ENCODE measurements at places on chromosomes 11 and 22.

GRCh38 chr22:36147196-36147791 is 13.3 kb downstream of the APOL3 start:
- no peak for DNase-seq

GRCh38 chr11:128859563-128860441 is 7.3 kb downstream of the KCNJ1 start:
- DNase-seq, result peak; percentile 12

- DNase-seq, result no peak
These were observed 52.8 kb downstream of the AHNAK start for GRCh38 chr11:62493801-62494200.

DNA sequence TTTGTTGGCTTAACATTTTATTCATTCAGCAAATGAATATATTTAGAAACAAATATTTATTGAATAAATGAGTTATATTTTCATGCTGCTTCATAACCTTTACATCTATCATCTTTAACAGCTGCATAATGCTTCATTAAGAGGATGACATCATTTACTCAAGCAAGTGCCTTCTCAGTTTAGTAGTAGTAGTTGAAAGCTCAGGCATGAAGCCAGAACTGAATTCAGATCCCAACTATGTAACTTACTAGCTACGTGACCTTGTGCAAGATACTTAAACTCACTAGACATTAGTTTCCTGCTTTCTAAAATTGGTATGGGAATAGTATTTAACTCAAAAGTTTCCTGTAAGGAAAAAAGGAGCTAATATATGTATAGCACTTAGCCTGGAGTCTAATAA is 90.3 kb downstream of the TMPRSS5 start:
- no peak for DNase-seq

GRCh38 chr11:10770626-10771254 is 19.7 kb downstream of the CTR9 start:
- no peak for DNase-seq

DNA sequence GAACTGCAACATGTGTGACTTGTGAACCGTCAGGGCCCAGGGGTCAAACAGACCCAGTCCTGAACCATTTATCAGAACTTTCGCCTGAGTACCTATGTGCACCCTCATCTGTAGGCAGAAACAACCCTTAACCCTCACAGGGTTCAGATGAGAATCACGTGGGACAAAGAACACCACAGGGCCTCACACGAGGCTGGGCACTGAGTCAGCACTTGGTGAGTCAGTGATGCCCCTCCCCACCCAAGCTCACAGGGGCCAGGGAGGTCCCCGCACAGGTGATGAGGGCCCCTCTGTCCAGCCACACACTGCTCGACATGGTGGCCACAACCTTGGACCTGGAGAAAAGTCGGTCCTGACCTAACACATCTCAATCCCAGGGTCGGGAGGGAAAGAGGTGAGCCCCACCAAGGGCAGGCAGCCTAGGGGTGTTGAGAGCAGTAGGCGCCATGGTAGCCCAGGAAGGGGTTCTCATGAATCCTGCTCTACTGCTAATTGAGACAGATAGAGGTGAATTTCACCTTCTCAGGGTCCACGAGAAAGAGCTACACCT is 176.4 kb downstream of the SHANK2 start:
- DNase-seq, result no peak

DNA sequence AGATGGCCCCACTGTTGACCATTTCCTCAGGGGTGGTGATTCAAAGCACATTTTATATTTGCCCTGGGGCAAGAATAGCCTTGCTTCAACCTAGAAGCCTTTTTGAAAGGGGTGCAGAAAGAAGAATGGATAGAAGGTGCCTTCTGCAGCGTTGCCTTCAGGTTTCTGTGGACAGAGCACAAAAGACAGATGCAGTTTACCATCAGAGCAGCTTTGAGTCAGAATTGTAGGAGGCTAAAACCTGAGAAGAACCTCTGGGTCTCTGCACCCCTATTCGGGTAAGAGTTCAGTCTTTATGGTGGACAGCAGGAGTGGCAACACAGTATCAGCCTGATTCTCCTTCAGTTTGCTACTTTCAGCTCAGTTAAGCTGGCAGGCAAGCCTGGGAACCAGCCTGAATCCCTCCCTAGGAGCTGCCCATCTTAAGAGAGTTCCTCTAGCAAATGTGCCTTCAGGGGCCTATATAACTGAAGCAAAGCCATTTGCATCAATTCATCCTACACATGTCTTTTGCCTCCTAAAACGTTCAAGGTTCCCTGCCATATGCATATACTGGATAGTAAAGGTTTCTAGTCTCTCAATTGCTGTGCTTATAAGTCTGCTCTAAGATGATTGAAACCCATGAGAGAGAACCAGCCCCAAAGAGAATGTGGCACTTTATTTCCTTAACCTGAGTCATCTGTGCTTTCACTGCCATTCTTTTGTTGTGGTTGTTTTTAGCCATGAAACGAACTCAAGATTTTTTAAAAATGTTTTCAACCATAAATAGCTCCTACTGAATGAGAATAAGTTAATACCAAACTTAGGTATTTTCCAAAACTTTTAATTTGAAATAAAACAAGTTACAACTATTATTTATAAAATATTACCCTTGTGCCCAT is 123.0 kb downstream of the TRIM44 start:
- no peak for DNase-seq

GRCh38 chr11:69894181-69894611 is 75.0 kb upstream of the FGF3 start:
- DNase-seq, result no peak

- DNase-seq, result peak; percentile 60
These were observed at the start of gene ADSL for GRCh38 chr22:40346185-40347118. TSS of gene ADSL (plus strand) at chr22:40346500. CDS start at chr22:40346559, 59 bp downstream.

GRCh38 chr11:33444835-33445594 is 187.8 kb downstream of the HIPK3 start:
- DNase-seq, result no peak

DNA sequence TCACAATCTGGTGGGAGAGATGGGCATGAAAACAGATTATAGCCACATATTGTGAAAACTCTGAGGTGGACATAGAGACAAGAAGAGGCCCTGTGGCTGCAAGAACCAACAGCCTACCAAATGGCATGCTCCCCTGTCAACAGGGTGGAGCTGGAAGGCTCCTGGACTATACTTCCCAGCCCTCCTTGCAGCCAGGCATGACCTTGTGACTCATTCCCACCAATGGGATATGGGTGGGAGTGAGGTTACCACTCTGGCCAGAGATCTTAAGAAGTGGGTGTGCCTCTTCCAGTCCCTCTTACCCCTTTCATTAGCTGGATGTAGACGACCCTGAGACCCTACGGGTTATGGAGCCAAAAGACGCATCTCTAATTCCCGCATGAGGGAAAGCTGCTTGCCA is 126.4 kb upstream of the ZBED5 start:
- no peak for DNase-seq

DNA sequence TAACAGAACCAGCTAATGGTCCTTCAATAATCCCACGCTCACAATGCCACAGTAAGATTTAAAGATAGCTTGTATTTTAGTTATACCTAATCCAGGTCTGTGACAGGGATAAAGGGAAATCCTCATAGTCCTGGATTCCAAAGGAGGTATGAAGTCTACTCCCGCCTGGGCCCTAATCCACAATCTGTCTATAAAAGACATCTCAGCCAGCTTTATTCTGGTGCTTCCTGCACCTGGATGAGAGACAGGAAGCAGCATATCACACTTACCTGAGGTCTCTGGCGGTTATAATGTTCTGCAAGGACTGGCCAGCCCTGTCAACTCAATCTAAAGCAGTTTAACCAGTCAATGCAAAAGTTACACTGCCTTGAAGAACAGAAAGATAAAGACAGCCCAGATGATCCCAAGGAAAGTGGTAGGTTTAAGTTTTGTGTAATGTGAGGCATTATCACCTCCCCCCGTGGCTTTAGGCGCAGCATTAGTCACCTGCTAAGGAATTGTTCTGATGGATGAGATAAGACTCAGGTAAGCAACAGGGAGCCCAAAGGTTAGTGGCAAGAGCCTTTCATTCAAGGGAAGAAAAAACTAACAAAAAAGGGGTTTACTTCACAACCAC is 57.6 kb downstream of the PLEKHA7 start:
- no peak for DNase-seq

DNA sequence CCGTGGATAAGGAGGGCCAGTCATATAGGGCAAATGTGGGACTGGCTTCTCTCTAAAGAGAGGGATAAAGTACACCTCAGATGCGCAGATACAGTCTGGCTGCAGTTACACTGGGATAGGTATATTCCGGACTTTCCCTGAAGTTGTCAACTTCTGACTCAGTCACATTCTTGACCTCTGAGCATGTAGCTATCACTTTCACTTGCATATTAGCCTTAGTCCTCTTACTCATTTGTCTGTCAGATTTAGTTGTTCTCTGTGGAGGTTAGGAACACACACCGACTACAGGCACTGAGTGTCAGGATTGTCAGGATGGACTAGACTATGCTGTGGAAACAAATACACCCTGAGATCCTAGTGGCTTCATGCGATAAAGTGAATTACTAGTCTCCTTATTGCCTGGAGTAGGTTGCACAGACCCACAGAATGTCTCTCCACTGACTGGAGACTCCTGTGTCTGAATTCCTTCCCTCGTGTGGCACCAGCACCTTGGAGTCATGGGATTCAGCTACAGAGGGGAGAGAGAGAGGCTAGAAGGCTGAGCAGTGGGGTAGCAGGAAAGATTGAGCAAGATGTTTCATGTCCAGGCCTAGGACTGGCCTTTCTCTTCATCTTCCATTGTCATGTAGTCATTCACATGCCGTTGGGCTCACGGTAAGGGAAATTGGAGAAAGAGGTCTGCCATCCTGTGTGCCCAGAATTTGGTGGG is 654.3 kb downstream of the NTM start:
- no peak for DNase-seq

- no peak for DNase-seq
These were observed 34.5 kb upstream of the TEF start for GRCh38 chr22:41347066-41347859.

GRCh38 chr11:62130283-62131169 is 6.7 kb downstream of the INCENP start:
- DNase-seq, result no peak

GRCh38 chr11:66728693-66729385 is at the start of gene SPTBN2:
TSS of gene SPTBN2 (minus strand) at chr11:66729216. CDS start at chr11:66721240, 7,976 bp downstream.
- DNase-seq, result no peak

GRCh38 chr11:73091521-73092305 is 50.4 kb downstream of the FCHSD2 start:
- no peak for DNase-seq

DNA sequence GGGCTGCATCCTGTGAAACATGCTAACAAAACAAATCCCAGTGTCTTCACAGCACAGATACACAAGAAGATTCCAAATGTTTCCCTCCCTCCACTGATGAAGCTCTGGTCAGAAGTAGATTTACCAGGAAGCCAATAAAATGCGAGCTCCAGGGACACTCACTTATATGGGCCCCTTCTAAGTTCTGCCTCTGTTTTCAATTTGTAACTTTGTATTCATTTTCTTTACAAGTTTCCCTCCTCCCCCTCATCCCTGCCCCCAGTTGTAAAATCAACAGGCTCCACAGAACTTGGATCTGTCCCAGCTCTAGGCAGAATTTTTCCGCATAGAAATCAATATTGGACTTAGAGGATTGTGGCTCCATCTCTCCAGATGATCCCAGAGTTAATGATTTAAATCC is 48.1 kb upstream of the ME3 start:
- DNase-seq, result no peak

- DNase-seq, result no peak
These were observed 24.7 kb downstream of the LDLRAD3 start for GRCh38 chr11:35968386-35969088.

DNA sequence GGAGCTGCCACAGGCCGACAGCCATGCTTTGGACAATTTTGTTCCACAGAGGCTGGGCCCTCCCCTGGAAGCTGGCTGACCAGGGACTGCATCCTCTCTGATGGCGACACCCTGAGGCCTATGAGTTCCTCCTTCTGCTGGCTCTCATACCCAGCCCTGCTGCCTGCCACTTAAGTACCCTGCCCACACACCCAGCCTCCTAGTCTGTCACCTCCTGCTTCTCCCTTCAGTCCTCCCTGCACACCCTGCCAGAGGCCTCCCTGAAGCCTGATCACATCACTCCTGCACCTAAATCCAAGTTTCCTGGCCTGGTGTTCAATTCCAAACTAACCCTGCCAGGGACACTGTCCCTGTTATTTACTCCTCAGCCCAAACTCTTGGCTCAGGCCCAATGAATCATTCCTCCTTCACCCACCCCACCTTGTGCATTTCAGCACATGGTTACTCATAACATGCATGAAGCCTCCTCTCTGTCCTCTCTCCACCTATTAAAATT is 136.7 kb upstream of the NECTIN1 start:
- no peak for DNase-seq
